ENCODE measurements at places on chromosomes 7 and 10.

- no peak for DNase-seq
These were observed 39.1 kb downstream of the CDK1 start for GRCh38 chr10:60817398-60817805.

GRCh38 chr10:70518695-70519094, 40.1 kb downstream of the PALD1 start:
- DNase-seq = no peak

GRCh38 chr10:18214691-18215563, 74.7 kb downstream of the CACNB2 start:
- DNase-seq = peak; percentile 38

DNA sequence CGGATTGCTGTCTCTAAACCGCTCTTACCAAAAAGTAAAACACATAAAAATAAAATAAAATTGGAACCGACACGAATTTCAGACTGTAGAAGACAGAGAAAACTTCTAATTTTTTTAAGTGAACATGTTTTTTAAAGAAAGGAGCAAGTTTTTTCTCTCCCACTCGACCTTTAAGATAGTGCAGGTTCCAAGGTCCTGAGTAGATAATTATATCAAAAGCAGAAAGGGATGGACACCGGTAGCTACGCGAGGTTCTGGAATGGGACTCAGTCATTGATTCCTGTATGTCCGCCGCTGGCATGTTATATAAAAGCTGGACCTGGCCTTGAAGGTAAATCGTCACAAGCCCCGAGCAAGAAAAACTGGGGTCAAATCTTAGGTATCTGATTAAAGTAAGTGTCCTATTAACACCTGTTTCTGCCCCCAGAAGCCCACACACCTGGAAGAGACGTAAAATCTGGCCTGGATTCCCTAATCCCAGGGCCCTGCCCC, 462 bp upstream of the CISD1 start:
- no peak for DNase-seq

- DNase-seq = no peak
These were observed 80.9 kb downstream of the SHH start for GRCh38 chr7:155731380-155731779.

GRCh38 chr7:88073626-88074025, 139.6 kb downstream of the ADAM22 start:
- no peak for DNase-seq

DNA sequence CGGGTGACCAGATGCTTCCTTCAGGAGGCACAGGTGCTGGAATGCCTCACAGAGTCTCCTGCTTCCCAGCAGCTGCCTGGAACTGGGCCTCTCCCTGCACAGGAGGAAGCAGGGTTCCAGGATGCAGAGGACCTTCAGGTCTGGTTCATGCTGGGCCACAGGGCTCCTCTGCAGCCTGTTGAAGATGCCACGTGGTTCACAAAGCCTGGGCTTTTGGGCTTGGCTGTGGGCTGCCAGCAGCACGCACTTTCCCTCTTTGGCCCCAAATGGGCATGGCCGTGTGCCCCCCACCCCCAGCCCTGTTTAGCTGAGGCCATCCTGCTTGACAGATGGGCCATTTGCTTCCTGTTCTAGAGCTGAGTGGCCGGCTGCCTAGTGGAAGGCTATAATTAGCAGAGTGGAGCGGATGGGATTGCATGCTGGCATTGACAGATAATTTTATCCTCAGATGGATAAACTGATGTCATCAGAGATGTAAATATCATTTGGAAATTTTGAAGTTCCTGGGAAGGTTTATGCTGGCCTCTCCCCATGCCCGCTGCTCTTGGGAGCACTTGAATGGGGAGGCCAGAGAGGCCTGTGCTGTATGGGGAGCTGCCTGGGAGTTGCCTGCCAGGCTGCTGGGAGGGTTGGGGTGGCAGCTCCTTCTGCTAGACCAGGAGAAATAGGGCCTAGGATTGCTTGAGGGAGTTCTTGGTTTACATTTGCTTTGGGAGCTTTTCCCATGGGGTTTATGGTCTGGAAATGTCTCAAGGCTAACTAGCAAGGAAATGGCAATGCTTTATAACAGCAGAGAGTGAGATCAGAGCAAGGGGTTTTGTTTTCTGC, 28.2 kb downstream of the TSPAN15 start:
- no peak for DNase-seq
